ENCODE measurements at places on chromosomes 5 and 9. TPM values are rescaled to one million over a fixed set of nuclear protein-coding genes. Genes with fewer than 3 reads are reported as not detected.

The CARTPT gene
- polyA plus RNA-seq: not detected

The TAF11L8 gene
- polyA plus RNA-seq: not detected

The RNF224 gene
- 1.1 TPM for polyA plus RNA-seq

The UBAP1 gene
- polyA plus RNA-seq: 53.9 TPM

The HTR1A gene
- polyA plus RNA-seq: not detected

The NRG2 gene
- 0.41 TPM for polyA plus RNA-seq

The LOX gene
- 3.7 TPM for polyA plus RNA-seq

The CXCL14 gene
- 2.3 TPM for polyA plus RNA-seq

The PCDHB5 gene
- polyA plus RNA-seq: 1.8 TPM

The SLC25A2 gene
- polyA plus RNA-seq: 0.05 TPM

The SGCD gene
- 0.79 TPM for polyA plus RNA-seq

The SPATA31C1 gene
- polyA plus RNA-seq: not detected

The NDUFS4 gene
- 60.1 TPM for polyA plus RNA-seq

The RHOBTB3 gene
- 12.9 TPM for polyA plus RNA-seq

The WDR38 gene
- 12.8 TPM for polyA plus RNA-seq

The CDH9 gene
- not detected for polyA plus RNA-seq

The FOXI1 gene
- polyA plus RNA-seq: 0.10 TPM

The FOXE1 gene
- 0.14 TPM for polyA plus RNA-seq

Data from lung (tissue), 17 donors.